ENCODE measurements at places on chromosomes 7 and 10.
A peak's percentile ranks its signal among the peaks of the same experiment; 100 is the strongest.

DNA sequence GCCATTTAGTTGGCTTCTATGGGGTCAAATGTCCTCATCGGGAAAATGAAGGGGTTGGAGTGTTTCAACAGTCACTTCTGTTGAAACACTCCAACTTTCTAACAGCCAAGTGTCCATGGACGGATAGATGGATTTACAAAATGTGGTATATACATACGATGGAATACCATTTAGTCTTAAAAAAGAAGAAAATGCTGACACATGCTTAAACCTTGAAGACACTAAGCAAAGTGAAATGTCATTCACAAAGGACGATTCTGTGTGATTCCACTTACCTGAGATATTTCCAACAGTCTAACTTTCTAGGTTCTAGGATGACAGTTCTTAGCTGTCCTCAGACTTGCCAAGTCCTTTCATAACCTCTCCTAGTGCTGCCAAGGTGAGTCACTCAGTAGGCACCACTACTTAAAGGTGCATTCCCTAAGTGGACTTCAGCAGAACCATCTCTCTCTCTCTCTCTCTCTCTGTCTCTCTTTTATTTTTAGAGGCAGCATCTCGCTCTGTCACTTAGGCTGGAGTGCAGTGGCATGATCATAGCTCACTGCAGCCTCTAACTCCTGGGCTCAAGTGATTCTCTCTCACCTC, 69.0 kb downstream of the DENND2A start:
- no peak for DNase-seq

- DNase-seq: no peak
Observed at GRCh38 chr7:141696348-141696747, 5.6 kb downstream of the DENND11 start.

DNA sequence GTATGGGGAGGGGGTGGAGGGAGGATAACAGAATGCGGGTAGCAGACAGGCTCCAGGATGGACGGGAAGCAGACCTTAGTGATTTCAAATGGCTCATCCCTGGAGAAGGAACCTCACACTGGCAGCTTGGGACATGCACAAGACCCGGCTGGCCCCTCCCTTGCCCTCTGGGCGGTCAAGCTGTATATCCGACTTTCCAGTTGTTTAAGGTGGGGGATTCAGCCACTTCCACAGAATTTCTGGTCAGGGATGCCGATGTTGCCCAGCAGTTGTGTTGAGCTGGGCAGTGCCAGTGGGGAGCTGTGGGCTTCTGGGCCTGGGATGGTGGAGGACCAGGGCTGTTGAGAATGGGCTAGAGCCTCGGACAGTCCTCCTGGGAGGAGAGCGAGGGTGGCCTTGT, 38.8 kb downstream of the GBX1 start:
- DNase-seq: no peak

DNA sequence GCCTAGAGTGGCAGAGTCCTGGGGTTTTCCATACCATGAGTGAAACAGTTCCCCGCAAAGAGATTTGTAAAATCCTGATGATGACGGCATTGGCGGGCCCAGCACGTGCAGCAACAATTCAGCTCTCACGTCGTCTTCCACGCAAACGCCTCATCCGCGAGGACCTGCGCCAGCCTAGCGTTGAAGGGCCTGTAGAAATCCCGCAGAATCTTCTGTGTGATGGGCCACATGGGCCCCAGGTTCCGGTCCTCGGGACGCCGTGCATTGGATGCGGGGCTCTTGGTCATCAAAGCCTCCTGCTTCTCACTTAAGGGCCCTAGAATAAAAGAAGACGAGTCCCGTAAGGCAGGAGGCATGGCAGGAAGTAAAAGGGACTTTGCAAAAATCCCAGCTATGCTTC, 83.4 kb downstream of the CHST15 start:
- DNase-seq: no peak

GRCh38 chr7:123533929-123534382, 439 bp downstream of the IQUB start:
- DNase-seq: no peak

DNA sequence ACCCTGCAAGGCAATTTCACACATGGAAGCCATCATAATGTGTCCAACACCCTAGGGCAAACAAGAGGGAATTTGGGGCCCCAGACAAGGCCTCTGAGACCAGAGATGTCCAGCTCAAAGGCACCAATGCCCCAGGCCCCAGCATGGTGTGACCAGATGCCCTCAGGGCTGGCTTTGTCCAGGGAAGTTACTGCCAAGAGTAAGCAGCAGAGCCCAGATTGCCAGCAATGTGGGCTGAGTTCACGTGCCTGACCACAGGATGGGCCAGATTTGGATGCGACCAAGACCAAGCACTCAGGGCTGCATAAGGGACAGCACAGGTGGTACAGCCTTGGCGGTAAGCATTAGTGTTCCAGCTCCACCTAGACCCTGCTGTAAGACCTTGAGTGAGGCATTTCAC, 12.7 kb downstream of the MYOF start:
- no peak for DNase-seq

DNA sequence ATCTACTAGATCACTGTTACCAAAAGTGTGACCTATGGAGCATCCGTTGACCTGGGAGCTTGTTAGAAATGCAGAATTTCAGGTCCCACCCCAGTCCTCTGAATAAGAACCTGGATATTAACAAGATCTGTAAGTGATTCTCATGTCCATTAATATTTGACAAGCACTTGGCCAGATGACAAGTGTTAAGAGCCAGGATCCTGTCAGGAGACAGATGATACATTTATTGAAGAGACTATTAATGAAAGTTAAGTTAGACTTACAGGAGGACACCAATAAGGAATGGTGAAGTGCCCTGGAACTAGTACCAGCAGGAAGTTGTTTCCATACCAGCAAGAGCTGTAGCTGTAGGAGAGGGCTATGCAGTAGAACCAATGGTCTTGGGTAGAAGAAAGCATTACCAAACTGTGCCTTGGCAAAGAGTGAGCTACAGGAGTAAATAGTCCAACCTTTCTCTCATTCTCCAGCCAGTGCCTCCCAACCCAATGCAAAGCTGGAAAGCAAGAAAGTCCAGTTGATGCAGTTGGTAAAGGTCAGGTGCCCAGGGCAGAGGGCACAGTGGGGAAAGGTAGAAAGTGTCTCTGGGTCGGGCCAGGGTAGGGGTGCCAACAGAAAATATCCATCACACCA, 35.3 kb upstream of the ADD3 start:
- DNase-seq: no peak

GRCh38 chr7:101442426-101443070, 79.9 kb downstream of the COL26A1 start:
- DNase-seq: no peak

DNA sequence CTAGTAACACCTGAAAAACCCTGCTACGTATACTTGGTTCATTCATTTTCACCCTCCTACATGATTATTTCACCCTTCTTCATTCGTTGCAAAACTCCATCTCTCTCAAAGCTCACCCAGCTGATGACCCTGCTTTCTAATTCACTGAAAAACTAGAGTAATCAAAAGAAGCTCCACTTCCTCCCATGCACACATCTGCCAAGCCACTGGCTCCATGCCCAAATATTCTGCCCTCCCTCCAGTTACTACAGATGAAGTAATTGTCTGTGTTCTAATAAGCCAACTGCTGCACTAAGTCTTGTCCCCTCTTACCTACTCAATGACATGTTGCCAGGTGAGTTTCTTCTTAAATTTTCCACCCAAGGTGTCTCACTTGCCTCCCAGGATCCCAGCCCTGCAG, 96.9 kb upstream of the CCDC71L start:
- DNase-seq: no peak

- no peak for DNase-seq
Observed at GRCh38 chr10:70557086-70557845, 45.3 kb downstream of the PRF1 start.

DNA sequence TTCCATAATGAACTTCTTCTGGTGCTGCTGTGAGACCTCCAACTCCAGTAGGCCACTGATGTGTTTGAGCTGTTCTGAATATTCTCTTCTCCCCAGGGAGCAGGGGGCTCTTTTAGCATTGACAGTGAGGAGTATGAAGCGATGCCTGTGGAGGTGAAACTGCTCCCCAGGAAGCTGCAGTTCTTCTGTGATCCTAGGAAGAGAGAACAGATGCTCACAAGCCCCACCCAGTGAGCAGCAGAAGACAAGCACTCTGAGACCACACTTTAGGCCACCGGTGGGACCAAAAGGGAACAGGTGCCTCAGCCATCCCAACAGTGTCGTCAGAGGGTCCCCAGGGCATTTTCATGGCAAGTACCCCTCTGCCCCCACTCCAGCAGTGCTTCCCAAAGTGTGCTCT, 49.3 kb downstream of the DENND11 start:
- DNase-seq: no peak

DNA sequence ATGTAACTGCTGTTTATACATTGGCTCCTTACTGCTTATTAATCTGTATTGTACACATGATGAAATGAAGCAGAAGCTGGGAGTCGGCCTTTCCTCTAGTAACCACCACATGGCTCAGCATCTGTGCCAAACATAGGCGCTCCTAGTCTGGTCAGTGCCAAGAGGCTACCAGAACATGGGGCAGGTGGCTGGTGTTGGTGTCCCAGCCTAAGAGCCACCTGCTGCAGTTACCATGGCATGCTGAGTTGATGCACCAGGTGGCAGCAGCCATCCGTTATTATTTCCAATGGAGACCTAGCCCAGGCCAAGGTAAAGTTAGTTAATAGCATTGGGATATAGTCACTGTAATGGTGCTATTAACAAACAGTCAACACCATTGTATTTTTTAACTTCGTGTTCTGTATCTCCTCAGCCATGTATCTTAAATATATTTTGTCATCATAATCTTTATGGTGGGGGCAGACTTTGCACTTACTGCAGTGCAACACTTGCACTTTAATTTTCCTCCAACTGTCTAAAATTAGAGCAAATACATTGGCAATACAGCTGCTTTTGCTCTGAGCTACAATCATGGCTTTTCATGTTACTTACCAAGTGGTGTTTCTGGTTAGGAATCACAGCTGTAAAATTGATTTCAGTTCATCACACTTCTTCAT, 33.1 kb downstream of the HBP1 start:
- DNase-seq: no peak

- no peak for DNase-seq
Observed at GRCh38 chr7:80679921-80680907, 41.8 kb downstream of the CD36 start.

DNA sequence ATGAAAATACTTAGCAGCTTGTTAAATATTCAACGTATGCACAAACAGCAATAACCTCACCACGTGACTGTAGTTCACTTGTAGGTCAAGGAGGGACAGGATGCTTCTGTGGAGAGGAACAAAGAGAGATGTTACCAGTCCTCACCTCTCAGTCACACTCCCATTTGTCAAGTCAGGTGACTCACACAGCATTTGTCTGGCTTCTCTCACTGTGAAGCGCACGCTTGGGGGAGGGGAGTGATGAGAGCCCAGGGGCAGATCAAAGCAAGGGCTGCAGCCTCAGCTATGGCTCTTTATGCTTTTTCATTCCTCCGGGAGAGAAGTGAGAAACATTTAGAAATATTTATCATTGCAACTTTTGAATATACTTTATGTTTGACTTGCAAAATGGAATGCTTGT, 2.9 kb upstream of the RBM20 start:
- peak; percentile 18 for DNase-seq

GRCh38 chr10:72171175-72171630, 44.6 kb upstream of the ANAPC16 start:
- no peak for DNase-seq

DNA sequence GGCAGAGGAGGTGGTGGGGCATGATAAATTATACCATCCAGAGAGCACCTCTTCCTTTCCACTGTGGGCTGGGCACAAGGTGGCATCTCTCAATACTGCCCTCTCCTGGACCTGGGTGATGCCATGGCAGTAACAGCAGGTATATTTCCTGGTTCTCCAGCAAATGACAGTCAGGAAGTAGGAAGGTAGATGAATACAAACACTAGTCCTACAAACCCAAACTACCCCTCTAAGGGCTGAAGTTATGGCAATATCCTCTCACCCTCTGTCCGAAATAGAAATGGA, 1004.9 kb downstream of the KCNMA1 start:
- no peak for DNase-seq

- DNase-seq: no peak
Observed at GRCh38 chr7:3495954-3496353, 194.9 kb downstream of the SDK1 start.

- DNase-seq: no peak
Observed at GRCh38 chr10:48456808-48457761, 147.8 kb downstream of the ARHGAP22 start.

DNA sequence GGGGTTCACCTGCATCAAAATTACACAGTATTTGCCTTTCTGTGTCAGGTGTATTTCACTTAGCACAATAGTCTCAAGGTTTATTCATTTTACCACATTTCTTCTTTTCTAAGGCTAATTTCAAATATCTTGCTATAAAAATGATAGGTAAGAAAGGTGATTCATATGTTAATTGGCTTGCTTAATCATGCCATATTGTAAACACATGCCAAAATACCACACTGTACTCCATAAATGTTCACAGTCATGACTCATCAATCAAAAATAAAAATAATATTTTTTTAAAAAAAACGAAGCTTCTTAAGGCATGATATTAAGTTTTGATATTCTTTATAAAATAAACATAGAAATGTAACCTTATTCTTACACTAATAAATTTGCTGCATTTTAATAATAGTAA, 947.1 kb downstream of the GRM8 start:
- DNase-seq: no peak

DNA sequence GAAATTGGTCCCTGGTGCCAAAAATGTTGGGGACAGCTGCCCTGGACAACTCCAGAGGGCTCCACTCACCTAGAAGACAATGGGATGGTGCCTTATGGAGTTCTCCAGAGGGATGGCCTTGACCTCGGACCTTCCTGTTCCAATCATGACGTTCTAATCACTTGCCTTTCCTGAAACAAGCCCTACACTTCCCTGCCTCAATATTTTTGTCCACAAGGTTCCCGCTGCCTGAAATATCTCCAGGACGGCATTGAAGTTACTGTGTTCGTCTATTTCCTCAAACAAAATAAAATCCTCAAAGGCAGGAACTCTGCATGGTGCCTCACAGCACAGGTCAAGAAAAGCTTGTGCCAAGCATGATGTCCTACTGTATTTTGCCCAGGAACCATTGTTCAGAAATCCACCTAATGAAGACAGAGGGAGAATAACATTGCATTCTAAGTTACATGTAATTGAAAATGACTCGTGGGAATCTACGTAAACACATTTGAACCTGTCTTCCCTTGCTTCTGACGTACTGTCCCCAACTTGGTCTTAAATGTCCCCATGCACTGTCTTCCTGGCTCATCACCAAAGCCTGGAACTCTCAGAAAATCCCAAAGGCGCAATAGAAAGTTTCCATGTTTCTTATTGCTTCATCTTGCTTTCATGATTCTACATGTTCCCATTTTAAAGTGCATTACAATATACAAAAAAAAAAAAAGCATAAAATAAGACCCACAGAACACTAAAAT, 342.3 kb upstream of the NRP1 start:
- DNase-seq: no peak
